ENCODE measurements at places on chromosomes 13 and 19.
A peak's percentile ranks its signal among the peaks of the same experiment; 100 is the strongest.

DNA sequence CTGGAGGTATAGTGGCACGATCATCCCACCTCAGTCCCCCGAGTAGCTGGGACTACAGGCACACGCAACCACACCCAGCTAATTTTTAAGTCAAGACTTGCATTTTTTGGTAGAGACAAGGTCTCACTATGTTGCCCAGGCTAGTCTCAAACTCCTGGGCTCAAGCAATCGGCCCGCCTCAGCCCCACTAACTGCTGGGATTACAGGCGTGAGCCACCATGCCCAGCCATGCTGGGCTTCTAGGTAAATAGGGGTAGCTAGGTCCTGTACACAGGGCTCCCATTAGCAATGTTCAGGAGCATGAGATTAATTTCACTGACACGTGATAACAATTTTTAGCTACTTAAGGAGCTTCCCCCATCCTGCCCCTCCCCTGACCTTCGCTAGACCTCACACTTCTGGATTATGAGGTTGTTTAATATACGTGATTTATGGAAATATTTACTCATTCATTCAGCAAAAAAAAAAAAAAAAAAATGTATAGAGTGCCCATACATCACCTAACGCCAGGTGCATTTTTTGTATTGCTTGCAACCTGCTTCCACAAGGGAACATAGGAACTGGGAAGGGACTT is 19.2 kb downstream of the TMEM272 start:
- DNase-seq = no peak

DNA sequence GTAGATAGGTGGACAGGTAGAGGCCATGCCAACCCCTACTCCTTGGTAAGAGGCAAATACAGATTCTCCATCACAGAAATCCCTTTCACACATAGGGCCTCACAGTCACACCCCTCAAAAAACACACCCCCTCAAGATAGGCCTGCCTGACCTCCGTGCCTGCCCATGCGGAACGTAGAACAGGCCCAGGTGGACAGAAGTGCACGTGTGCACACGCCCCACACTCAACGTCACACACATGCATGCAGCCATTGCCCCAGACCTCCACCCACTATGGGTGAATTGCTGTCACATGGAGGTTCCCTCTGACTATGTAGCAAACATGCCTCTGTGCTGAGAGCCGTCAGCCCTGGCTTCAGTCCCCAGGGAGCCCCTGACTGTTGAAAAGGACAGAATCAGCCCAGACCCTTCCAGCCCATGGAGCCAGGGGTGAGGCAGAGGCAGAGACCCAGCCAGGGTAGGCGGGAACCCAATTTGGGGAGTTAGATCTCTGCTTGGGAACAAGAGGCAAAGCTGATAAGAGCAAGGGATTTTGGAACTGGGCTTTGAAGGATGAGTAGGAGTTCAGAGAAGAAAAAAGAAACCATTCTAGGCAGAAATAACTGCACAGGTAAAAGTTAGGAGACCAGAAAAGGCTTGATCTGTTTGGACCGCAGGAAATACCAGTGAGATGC is 3.1 kb downstream of the ANKRD24 start:
- DNase-seq = no peak

GRCh38 chr19:45340232-45340898 is at the start of gene KLC3:
Gene KLC3, plus strand, starts transcription at chr19:45340750. Its CDS starts 4,792 bp downstream, at chr19:45345542.
- DNase-seq = peak; percentile 9

- no peak for DNase-seq
These were observed 40.8 kb downstream of the RCBTB2 start for GRCh38 chr13:48492096-48492440.

DNA sequence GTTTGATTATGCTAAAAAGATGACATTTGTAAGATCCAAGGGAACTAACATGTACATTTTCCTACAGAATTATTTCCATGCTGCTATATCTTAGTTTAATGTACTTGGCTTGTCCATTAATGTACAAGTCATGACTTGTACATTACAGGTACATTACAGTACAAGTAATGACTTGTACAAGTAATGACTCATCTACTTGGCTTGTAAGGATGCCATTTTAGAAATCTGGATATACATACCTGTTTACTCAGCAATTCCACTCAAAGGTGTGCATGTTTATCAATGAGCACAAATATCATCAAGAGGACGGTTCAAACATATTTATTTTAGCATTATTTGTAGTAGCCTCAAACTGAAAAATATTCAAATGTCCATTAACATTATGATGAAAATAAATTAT is 87.0 kb upstream of the TRPC4 start:
- no peak for DNase-seq

- no peak for DNase-seq
These were observed 25.1 kb downstream of the STARD13 start for GRCh38 chr13:33260168-33261098.

GRCh38 chr19:15372470-15372869 is 7.1 kb downstream of the AKAP8 start:
- no peak for DNase-seq

- DNase-seq = no peak
These were observed 10.9 kb upstream of the MEIS3 start for GRCh38 chr19:47430041-47430802.

GRCh38 chr13:44052780-44053184 is 173.1 kb downstream of the LACC1 start:
- DNase-seq = no peak

DNA sequence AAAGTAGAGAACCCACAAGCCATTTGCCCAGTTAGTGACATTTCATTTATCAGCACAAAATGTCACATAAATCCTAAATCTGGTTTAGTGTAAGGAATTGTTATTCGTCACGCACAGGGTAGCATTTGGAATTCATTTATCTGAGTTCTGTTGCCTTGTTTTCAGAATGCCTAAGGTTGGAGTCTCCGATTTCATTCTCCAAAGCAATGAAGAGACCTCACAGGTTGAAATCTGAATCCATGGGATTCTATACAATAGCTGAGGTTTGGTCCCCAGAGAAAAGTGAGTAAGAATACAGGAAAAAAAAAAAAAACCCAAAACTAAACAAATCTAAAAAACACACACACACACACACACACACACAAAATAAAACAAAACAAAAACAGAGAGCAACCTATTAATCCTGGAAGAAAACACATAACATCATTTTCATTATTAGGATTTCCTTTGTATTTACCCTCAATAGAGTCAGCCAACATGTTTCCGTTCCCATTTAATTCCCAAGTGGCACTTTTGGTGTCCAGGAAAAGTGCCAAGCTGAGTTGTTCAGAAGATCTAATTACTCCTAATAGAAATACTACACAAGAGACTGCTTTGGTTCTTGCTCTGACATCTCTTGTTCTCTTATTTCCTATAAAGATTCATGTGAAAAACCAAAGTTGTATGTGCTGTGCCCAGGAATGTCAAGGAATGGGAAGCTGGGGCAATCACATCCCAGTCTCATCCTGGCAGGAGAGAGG is 36.2 kb upstream of the LRCH1 start:
- no peak for DNase-seq

DNA sequence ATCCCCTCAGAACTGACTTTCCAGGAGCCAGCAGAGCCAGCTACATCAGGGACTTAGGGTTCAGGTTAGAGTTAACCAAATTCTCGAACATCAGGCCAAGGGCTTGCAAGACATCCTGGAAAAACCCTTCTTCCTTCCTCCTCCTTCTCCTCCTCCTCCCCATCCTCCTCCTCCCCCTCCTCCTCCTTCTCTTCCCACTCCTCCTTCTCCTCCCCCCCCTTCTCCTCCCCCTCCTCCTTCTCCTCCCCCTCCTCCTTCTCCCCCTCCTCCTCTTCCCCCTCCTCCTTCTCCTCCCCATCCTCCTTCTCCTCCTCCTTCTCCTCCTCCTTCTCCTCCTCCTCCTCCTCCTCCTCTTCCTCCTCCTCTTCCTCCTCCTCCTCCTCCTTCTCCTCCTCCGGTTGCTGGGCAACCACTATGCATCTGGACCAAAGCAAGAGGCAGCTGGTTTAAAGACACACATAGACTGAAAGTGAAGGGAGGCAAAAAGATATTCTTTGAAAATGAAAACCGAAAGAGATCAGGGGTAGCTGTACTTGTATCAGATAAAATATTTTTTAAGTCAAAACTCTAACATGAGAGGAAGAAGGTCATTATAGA is 5.9 kb upstream of the CCL25 start:
- DNase-seq = no peak

DNA sequence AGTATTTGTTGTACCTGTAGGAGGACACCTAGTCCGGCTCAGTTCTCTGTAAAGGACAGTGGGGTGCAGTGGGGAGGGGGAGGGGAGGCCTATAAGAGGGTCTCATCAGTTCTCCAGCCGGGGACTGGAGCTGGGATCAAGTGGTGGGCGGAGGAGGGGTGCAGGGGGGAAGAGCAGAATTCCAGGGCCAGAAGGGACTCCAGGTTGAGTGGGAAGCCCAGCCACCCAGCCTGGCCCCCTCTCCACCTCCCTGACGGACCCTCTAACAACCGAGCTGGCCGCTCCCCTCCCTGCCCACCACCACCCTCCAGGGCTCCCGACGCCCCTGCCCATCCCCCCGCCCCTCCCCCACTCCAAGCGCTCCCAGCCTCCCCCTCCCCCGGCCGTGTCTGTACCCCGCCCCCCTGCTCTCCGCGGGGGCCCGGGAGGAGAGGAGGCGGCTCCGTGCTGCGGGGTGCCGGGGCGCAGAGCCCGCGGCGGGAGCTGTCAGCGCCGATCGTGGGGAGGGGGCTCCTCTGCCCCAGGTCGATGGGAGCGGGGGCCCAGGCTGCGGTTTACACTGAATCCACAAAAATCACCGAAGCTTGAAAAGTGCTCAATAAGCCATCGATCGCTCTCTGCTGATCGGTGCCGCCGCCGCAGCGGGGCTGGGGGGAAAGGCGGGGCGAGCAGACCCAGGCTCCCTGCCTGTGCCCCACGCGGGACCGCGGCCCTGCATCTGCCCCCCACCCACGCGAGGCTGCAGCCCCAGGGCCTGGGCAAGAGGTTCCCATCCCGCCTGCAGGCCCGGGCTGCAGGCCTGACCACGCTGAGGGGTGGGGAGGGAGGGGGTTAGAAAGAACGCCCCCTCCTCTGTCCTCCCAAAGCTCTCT is 34.6 kb upstream of the ONECUT3 start:
- DNase-seq = no peak

GRCh38 chr19:8705742-8706141 is 7.1 kb upstream of the ACTL9 start:
- DNase-seq = no peak

GRCh38 chr13:51541809-51542258 is 42.4 kb upstream of the WDFY2 start:
- DNase-seq = no peak

DNA sequence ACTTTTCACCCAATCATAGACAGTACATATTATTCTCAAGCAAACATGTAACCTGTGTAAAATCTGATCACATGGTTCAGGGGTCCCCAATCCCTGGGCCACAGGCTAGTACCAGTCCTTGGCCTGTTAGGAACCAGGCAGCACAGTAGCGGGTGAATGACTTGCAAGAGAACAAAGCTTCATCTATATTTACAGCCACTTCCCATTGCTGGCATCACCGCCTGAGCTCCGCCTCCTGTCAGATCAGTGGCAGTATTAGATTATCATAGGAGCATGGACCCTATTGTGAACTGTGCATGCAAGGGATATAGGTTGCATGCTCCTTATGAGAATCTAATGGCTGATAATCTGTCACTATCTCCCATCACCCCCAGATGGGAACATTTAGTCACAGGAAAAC is 133.1 kb downstream of the MAB21L1 start:
- DNase-seq = no peak

- DNase-seq = no peak
These were observed 1362.0 kb downstream of the PCDH9 start for GRCh38 chr13:65868099-65868498.

DNA sequence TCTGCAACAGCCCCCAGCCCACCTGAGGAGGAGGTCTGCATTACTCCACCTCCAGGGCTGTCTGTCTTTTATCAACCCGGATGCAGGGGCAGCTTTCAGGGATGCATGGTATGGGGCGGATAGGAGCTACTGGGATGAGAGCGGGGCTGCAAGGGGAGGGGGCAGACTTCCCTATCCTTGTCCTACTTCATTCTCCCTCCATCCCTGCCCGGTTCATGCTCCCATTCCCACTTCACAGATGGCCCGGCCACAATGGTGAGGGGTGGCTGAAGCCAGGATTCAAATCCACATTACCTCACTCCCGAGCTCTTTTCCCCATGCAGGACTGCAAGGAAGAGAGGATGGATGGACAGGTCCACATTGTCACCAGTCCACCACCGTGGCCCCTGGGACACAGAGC is 40.5 kb upstream of the VSTM2B start:
- no peak for DNase-seq

GRCh38 chr13:98377635-98378378 is 199.1 kb downstream of the STK24 start:
- DNase-seq = no peak

DNA sequence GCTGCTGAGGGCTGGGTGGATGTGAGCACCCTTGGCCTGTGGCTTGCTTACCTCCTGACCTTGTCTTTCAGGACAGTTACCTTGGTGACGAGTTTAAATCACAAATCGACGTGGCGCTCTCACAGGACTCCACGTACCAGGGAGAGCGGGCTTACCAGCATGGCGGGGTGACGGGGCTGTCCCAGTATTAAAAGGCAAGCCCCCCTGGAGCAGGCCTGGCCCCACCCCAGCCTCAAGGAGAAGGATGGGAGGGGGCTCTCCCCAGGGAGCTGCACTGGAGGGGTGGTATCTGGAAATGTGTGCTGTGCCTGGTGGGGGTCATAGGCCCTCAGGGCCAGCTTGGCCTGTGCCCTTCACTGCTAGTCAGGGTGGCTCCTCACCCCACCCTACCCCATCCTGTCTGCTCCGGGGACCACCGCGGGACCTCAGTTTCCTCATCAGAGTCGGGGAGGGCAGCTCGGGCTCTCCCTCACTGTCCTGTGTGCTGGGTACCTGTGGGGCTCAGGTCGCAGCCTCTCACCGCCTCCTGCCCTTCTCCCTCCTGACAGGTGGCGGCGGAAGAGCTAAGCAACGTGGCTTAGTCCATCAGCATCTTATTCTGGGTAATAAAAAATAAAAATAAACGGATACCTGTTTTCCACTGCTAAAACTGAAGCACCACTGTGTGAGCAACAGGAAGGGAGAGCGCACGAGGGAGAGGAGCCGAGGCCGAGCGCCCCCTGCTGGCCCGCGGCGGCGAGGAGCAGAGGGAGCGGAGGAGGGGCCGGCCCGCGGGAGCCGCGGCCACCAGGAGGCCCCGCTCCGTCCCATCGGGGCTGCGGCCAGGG is 29.8 kb downstream of the CERS1 start:
- peak; percentile 51 for DNase-seq

- DNase-seq = no peak
These were observed 89.7 kb downstream of the RAB20 start for GRCh38 chr13:110471833-110472162.

GRCh38 chr13:49607761-49608160 is 20.5 kb upstream of the ARL11 start:
- no peak for DNase-seq

GRCh38 chr13:97559981-97560380 is 126.0 kb downstream of the RAP2A start:
- DNase-seq = no peak

DNA sequence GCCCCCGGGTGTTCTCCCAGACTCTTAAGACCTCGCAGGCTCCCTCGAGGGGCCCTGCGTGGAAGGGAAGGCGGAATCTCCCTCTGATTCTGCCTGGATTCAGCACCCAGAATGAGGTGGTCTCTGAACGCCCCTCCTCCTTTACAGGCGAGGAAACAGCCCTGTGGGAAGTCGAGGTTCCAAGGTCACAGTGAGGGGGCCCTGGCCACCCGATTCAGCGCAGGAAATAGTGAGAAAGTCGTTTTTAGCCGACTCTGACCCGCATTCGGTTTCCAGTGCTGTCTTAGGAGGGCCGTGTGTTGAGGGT is 1.1 kb downstream of the BSG start:
- no peak for DNase-seq

- no peak for DNase-seq
These were observed 9.3 kb upstream of the CPAMD8 start for GRCh38 chr19:17035842-17036424.

Measured in activated T-cell treated with anti-CD3 and anti-CD28 coated beads for 1 hour (primary cell).